Stimulated activated CD4-positive, alpha-beta T cell treated with anti-CD3 and anti-CD28 coated beads, Interleukin-1b, Interleukin-23, amount 100 ng/mL, for 48 hours (primary cell): ENCODE measurements at places on chromosomes 1 and 21.

DNA sequence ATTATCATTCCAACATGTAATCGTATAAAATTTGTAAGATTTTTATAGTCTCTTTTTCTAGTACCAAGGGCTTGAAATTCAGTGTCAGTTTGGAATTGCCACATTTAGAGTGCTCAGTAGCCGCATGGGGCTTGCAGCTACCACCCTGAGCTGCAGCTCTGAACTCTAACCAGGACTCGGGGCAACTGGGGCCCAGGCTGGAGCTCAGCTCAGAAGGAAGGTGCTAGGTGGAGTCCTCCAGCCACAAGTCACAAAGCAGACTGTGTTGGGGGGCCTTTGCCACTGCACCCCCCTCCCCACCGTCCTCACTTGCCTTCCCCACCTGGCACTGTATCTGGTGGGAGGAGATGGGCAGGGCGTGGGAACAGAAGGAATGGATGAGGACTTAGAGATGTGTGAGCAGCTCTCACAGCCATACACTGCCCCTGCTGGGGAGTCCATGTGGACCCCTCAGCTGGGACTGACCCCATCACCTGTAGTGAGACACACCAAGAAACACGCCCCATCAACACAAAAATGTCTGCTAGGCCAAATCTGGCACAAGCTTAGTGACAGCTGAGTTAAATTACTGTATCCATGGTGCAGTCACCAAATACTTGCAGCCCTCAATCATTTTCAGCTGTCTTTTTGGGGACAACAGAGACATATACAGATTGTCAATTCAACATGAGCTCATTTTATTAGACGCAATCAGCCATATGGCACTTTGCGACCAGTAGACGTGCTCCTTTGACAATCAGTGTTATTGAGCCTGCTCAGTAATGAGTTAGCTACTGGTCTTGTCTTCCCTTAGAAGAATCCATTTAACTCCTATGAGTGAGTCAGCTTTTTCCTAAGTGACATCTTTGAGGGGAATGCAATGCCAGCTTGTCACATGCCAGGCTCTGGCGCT is 241.7 kb upstream of the RAB4A start:
- DNase-seq, result no peak

GRCh38 chr1:151537112-151537511 is 3.0 kb upstream of the TUFT1 start:
- DNase-seq, result no peak

DNA sequence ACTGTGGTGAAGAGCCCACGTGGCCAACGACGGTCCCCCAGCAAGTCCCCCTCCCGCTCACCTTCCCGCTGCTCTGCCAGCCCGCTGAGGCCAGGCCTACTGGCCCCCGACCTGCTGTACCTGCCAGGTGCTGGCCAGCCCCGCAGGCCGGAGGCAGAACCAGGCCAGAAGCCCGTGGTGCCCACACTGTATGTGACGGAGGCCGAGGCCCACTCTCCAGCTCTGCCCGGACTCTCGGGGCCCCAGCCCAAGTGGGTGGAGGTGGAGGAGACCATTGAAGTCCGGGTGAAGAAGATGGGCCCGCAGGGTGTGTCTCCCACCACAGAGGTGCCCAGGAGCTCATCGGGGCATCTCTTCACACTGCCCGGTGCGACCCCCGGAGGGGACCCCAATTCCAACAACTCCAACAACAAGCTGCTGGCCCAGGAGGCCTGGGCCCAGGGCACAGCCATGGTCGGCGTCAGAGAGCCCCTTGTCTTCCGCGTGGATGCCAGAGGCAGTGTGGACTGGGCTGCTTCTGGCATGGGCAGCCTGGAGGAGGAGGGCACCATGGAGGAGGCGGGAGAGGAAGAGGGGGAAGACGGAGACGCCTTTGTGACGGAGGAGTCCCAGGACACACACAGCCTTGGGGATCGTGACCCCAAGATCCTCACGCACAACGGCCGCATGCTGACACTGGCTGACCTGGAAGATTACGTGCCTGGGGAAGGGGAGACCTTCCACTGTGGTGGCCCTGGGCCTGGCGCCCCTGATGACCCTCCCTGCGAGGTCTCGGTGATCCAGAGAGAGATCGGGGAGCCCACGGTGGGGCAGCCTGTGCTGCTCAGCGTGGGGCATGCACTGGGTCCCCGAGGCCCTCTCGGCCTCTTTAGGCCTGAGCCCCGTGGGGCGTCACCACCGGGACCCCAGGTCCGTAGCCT is 46.8 kb downstream of the TRIM11 start:
- DNase-seq, result no peak

DNA sequence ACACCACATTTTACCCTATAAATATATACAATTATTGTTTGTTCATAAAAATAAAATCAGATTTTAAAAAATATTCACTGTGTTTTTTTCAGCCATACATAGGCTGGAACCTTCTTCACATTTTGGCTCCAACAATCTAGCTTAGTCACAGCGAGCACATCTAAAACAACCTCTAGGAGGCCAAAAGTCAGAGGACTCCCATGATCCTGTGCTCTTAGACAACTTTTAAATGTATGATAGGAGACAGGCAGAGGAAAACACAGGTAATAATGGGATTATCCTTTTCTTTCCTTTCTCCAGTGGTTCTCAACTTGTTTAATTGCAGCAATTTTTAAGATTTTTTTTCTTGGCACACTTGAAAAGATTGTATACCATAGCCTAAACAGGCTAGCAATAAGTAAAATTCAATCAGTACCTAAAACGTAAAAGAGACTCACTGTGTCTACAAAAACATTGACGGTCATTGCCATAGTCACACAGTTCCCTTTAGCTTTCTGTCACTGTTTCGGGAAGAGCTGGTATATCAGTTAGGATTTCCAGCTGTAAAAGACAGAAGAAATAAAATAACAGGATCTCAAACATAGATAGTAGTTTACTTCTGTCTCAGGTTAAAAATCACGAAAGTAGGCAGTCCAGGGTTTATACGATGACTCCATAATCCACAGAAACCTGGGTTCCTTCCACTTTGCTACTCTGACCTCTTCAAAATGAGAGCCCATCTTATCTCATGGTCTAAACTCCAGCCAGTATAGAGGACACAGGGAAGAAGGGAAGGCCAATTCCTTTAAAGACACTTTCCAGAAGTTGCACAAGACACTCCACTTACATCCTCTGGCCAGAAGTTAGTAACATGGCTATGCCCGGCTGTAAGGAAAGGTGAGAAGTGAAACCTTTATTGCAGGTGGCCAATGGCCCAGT is 39.2 kb upstream of the CR1L start:
- no peak for DNase-seq

DNA sequence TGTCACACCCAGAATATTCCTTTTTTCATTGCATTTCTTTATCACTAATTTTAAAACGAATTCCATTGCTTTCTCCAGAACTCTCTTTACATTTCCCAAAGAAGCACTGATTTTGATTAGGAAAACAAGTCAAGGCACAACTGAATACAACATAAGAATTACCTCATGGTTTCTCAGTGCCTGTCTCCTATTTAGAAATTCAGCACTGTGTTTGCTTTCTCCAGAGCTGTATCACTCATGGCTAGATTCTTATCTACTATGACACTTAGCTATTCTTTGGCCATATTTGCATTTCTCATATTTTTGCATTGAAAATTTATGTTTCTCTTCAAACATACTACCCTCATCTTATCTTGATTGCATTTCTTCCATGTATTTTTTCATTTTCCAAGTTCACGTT is 1402.0 kb downstream of the MRPL39 start:
- no peak for DNase-seq

GRCh38 chr1:67588178-67588855 is 96.7 kb upstream of the GADD45A start:
- DNase-seq, result no peak

GRCh38 chr1:89553157-89553556 is 28.5 kb downstream of the LRRC8B start:
- no peak for DNase-seq

- DNase-seq, result no peak
Observed at GRCh38 chr1:91080650-91081049, 58.8 kb upstream of the ZNF644 start.

GRCh38 chr1:8238141-8239038 is 79.5 kb upstream of the SLC45A1 start:
- no peak for DNase-seq

DNA sequence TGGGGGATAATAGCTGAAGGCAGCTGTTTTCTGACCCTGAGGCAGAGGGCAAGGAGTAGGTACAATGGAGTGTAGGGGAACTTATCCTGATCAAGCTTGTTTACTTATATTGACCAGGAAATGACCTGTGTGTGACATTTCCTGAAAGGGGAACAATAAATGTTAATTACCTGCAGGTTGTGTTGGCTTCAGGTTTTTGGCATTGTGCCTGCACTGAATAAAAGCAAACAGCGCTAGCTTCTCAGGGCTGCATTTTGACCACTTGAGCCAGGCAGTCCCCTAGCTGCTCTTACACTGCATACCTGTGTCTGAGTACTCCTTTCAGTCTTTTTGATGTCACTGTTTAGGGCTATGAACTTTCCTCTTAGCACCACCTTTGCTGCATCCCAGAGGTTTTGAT is 40.6 kb downstream of the DRAM2 start:
- DNase-seq, result no peak

- DNase-seq, result no peak
Observed at GRCh38 chr1:174242856-174243255, 83.5 kb downstream of the RABGAP1L start.

DNA sequence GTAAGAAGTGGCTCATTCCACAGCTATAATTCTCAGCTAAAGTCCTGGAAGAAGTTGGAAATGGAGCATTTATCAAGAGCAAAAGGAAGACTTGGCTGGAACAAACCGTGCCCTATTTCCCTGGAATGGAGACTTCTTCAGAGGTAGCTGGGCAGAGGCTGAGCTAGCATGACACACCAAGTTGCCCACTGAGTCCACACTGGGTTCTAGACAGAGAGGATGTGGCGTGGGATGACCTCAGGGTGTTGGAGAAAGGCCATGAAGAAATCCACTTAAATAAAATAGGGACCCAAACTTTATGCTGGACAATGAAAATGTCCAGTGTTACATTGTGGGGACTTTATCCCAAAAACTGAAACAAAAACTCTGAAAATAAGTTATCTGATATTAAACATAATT is 116.2 kb downstream of the KCNJ6 start:
- no peak for DNase-seq

DNA sequence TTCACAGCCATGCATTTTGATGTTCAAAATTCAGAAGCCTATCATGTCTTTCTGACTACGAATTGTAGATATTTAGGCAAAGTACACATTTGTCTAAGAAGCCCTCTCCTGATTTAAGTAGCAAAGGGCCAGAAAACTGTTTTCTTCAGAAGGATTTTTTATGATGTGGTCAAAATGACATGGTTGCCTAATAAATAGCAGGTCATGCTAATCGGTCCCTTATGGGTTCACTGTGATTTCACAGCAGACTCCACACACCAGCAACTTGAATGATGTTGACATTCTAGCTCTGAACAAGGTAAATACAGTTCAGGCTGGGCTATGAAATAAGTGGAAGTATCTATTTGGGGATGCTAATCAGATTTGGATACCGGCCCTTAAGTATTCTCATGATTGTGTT is 178.7 kb upstream of the DPYD start:
- DNase-seq, result no peak

DNA sequence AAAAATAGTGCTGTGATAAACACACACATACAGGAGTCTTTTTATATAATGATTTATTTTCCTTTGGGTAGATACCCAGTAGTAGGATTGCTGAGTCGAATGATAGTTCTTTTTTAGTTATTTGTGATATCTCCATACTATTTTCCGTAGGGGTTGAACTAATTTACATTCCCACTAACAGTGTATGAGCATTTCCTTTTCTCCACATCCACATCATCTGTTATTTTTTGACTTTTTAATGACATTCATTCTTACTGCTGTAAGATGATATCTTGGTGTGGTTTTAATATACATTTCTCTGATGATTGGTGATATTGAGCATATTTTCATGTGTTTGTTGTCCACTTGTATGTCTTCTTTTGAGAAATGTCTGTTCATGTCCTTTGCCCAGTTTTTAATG is 78.3 kb downstream of the NIBAN1 start:
- DNase-seq, result no peak

DNA sequence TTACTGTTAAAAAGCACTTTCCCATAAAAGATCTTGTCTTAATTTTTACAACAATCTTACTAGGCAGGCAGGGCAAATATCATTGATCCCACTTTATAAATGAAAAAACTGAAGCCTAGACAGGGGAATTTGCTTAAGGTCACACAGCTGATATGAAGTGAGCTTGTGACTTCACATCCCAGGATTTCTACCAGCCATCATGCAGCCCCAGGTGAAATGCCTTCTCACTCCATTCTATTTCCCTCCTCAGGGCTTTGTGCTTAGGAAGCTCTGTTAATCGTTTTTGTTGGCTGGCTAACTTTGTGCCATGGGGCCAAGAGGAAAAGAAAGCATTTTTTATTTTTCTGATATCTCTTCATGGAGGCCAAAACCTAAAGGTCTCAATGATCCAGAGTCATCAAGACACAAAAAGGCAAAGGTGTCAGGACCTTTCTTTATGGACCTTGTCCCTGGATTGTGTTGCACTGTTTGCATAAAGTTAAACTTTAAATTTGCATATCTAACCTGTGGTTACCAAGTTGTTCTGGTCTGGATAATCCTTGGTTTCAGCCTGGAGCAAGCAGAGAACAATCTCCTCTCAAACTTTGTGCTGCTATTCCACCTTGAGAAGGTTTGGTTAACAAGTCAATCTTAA is 44.8 kb upstream of the ZNF326 start:
- DNase-seq, result no peak

DNA sequence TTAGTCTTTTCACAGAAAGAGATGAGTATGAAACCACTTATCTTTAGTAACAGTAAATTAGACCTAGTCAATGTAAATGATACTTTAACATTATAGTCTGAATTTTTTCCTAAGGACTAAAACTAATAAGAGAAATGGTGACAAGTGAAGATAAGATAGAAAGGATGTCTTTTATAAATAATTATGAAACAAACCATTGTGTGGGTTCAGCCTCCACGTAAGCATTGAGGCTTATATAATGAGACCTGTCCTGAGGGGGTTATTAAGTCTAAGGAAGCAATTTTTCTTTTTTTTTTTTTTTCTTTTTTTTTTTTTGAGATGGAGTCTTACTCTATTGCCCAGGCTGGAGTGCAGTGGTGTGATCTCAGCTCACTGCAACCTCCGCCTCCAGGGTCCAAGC is 55.8 kb downstream of the UROD start:
- DNase-seq, result no peak

- no peak for DNase-seq
Observed at GRCh38 chr1:33685256-33685655, 178.6 kb upstream of the HMGB4 start.
